ENCODE measurements at places on chromosomes 3 and 15.
A peak's percentile ranks its signal among the peaks of the same experiment; 100 is the strongest.

- DNase-seq = no peak
Measured at GRCh38 chr3:120767106-120767505, 24.6 kb downstream of the GTF2E1 start.

- no peak for DNase-seq
Measured at GRCh38 chr3:42503957-42504333, 1.5 kb downstream of the VIPR1 start.

DNA sequence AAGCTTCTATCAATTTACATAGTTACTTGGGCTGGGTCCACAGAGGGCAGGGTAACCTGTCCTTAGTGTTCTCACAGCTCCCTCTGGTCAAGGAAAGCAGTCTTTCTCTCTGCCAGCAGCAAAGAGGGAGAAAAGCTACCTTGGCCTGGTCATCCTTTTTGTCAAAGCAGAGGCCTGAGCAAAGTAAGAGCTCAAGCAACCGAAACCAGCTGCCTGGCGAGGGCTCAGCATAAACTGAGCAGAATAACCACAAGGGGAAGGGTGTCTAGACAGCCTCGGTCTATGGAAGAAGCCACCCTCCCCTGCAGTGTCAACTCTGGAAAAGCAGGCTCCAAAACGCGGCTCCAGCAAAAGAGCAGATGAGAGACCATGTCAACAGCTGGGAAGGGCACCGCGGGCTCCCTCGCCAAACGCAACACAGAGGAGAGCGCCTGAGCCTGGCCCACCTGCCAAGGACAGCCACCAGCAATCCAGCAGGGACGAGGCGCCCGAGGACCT is 17.4 kb downstream of the LRIG1 start:
- DNase-seq = peak; percentile 28

DNA sequence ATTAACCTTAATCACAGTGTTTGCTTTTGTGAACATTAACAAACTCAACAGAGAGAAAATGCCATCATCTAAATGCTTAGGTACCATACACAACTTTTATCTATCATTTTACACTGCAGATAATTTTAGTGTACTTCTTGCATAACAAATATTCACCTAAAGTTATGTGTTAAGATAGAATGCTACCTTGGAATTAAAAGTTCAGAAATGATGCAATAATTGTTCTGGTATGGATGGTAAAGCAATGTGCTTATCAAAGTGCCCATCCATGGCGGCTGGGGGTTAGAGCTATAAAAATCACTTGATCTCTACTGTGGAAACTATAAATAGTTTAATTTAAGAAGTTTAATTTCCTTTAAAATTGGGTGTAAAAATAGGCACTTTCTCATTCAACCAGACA is 28.7 kb downstream of the SATB1 start:
- DNase-seq = no peak

- DNase-seq = no peak
Measured at GRCh38 chr3:84209474-84209873, 749.3 kb upstream of the CADM2 start.

DNA sequence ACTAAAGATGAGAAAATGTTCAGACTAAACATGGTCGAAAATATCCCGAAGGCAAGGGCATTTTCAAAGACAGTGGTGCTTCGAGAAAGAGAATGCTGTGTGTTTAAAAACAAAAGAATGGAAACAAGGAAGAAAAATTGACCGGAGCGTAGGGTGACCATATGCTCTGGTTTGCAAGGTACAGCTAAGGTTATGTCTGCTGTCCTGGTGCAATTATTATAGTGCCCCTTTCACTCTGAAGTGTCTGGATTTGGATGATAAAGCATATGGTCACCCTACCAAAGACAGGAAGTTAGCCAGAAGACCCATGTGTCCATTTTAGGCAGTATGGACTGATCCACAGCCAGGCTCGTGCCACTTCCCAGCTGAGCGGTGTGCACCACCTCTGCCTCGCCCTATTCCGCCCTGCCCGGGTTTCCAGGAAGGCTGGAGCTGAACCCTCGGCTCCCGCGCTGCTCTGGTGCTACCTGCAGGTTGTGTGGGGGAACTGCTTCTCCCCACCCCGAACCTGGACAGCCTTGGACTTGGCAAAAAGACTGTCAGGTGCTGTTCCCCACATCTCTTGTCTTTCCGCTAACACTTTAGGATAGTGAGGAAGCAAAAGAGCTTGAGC is 25.2 kb downstream of the GOLGA6D start:
- DNase-seq = peak; percentile 19
